ENCODE measurements at places on chromosomes 4 and X.

- no peak for DNase-seq
Measured at GRCh38 chr4:15110120-15110571, 107.9 kb downstream of the CPEB2 start.

GRCh38 chr4:124566030-124566429 lies 146.5 kb downstream of the ANKRD50 start:
- DNase-seq, result no peak

DNA sequence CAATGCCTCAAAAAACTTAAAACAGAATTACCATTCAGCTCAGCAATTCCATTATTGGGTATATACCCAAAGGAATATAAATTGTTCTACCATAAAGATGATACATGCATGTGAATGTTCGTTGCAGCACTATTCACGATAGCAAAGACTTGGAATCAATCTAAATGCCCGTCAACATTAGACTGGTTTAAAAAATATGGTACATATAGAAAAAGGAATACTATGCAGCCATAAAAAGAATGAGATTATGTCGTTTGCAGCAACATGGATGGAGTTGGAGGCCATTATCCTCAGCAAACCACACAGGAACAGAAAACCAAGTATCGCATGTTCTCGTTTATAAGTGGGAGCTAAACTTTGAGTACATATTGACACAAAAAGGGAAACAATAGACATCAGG lies 10.9 kb upstream of the SYNPO2 start:
- no peak for DNase-seq

DNA sequence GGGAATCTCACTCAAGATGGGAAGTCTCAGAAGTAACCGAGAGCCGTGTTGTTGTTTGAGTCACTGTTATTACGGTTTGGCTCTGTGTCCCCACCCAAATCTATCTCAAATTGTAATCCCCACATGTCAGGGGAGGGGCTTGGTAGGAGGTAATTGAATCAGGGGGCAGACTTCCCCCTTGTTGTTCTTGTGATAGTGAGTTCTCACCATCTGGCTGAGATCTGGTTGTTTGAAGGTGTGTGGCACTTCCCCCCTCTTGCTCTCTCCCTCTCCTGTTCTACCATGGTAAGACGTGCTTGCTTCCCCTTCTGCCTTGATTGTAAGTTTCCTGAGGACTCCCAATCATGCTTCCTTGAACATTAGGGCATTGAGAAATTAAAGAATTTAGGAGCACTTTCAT lies 37.0 kb downstream of the HAND2 start:
- DNase-seq, result no peak

DNA sequence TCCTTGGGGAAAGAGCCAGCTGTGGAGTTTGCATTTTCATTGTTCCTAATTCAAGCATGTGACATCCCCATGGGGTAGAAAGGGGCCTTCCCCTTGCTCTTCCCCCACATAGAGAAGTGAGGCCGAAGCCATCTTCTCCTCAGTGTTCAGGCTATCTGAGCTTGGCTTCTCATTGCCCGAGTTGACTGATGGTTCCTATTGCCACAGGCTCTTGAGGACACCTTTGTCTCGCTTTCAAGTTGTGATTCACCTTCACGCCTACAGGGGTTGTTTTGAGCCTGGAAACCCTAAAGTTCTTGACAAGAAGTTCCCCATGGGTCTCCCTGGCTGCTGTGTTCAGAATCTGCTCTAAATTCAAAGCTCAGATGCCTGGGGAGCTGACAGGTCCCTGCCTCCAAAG lies 25.0 kb downstream of the CCNQ start:
- no peak for DNase-seq

DNA sequence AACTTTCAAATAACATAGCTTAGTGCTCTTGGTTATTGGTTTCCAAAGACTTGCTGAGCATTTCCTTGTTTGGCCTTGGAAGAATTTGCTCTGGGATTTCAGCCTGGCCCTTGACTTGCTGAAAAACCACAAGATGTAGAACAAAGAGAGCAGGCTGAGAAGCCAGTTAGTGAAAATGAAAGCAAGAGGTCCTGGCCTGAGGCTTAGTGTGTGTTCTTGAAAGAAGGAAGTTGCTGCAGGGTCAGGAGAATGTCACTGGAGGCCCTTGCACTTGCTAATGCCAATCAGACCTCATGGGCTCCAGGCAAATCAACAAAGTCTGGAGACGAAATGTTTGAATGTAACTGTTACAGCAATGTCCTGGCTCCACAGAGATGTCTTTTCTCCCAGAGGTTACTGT lies 79.4 kb downstream of the SYNPO2 start:
- peak; percentile 72 for DNase-seq

DNA sequence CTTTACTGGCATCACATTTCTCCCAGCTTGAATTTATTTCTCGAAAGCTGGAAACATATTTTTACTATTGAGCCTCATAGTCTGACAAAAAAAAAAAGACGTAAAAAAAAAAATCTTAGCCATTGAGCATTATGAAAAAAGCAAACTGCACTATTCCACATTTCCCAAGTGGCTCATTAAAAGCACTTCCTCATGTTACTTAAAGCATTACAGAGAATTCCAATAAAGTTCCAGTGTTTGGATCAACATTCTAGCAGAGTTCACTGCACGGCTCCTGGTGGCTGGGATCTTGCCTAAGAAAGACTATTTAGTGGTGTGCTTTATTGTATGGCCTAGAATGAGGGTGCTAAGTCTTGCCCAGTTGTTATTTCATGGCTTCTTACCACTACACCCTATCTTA lies 476.2 kb downstream of the PPARGC1A start:
- no peak for DNase-seq

- no peak for DNase-seq
Measured at GRCh38 chrX:13254870-13255269, 65.0 kb downstream of the ATXN3L start.

GRCh38 chr4:83449009-83449408 lies 6.6 kb downstream of the HELQ start:
- no peak for DNase-seq

DNA sequence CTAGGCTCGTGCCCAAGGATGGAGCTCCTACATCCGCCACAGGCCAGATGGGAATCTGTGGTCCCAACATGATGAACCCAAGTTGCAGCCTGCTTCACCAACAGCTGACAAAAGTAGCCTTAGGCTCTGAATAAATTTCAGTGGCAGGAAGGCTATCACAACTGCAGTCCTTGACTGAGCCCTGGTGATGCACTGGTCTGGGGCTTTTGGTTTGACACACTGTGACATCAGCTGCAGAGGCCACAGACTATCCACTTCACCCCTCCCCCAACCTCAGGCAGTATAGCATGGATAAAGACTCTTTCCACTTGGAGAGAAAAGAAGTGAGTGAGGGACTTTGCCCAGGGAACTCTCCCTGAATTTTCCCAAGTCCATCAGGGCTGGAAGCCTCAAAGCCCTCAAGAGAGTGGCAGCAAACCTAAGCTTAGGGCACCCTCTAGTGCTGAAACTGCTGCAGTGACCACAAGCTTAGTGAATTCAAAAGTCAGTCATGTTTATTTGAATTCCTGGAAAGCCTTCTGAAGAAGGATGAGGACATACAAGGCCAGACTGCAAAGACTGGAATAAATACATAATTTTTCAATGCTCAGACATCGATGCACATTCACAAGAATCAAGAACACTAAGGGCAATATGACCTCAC lies 135.0 kb upstream of the TENT5D start:
- no peak for DNase-seq

- DNase-seq, result no peak
Measured at GRCh38 chr4:84325625-84326024, 173.5 kb downstream of the NKX6-1 start.

DNA sequence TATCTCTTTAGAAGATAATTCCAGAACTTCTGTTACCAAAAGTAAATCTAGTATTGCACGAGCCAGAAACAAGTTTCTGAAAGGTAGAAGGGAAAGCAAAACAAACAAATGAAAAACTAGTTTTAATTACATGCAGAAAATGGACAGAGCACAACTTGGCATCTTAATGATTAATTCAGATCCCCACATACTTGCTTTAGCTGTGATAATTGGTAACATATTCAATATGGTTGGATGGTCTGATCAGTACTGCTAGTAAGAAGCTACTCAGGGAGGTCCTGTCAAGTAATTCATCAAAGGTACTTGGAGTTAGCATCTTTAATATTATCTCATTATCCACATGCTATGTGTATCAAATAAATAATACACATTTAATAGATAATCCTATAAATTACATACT lies 204.3 kb downstream of the TRAM1L1 start:
- no peak for DNase-seq

DNA sequence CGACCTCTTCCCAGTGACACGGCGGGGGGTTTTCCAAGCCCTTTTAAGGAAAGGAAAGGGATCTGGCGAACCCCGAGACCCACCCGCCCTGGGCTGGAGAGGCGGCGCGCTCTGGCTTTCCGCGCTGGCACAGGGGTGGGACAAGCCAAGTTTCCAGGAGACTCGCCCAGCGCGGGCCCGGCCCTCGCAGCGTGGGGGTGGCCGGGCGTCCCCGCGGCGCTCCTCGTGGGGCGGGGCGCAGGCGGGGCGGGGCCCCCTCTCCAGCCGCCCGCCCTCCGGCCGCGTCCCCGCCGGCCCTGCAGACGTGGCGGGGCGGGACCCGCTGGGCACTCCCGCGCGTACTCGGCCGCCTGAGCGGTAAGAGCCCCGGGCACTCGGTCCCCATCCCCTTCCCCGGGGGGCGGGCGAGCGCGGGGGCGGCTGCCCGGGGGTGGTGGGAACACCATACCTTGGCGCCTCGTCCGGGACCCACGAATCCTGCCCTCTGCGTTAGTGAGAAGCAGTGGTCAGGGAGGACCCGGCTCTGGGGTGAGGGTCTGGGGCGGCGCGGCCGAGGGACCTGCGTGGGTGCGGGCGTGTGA lies at the start of gene FAM114A1:
TSS of gene FAM114A1 (plus strand) at position 329 of the 581 bp plus-strand sequence. CDS start 10,273 bp downstream, outside the sequence.
- DNase-seq, result peak; percentile 74

DNA sequence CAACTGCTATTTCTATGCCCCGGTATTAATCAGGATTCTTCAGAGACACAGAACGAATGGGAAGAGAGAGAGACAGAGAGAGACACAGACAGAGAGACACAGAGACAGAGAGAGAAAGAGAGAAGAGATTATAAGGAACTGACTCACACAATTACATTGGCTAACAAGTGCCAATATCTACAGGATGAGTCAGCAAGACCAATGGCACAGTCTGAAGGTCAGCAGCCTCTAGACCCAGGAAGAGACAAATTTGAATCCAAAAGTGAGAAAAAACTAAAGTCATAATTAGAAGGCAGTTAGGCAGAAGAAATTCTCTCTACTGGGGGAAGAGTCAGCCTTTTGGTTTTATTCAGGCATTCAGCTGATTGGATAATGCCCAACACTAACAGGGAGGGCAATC lies 187.3 kb downstream of the MAB21L2 start:
- peak; percentile 11 for DNase-seq
